Left hindlimb (tissue), 1 donor: ENCODE measurements at places on chromosomes 7 and 10.

GRCh38 chr10:33376476-33376875, 42.0 kb upstream of the NRP1 start:
- no peak for DNase-seq

DNA sequence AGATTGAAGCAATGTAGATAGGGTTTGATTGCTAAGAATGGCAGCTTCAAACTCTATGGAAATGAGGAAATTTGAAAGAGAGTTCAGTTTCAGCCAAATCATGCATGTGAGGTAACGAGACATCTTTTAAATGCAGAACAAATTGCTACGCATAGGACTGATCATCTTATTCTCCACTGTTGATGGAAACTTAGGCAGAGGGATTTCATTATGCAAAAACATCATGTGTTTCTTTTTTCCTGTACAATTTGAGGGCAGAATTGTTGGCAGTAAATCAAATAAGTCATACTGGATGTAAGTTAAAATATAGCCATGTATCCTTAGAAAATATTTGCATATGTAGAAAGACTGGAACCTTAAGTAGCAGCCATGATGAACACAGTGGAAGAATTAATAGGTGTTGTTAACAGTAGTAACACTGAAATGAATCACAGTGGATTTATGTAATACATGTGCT, 327.4 kb downstream of the CDK14 start:
- DNase-seq: no peak

GRCh38 chr7:27277628-27278027, 35.0 kb downstream of the EVX1 start:
- DNase-seq: no peak

- no peak for DNase-seq
Observed at GRCh38 chr7:139749545-139749944, 28.3 kb downstream of the HIPK2 start.

DNA sequence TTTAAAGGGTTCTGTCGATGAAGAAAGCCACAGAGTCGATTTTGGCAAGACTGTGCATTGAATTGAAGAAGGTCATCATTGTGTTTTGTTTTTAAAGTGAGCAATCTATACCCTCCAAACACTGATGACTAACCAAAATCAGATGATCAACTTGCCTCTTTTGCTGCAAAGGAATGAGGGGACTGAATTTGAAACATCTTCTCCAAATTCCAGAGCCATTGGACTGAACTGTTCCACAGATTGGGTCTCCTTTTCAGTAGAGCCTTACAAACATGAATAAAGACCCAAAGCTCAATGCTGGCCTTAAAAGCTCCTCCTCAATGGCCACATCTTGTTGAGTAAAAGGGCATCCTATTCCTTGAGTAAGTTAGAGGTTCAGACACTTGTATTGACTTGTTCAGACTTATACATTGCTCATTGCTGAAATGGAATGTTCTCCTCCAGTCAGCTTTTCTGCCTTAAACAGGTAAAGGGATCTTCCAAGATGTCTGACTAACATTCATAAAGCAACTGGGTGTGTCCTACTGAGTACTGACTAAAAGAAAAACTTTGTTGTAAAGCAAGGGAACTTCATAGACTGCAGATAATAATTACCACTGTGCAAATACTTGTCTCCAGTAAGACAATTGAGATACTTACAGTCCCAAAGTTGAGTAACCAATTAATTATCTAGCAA, 630.6 kb downstream of the KCNMA1 start:
- no peak for DNase-seq

GRCh38 chr7:21071561-21072501, 285.1 kb upstream of the SP8 start:
- DNase-seq: no peak

GRCh38 chr10:63681993-63682697, 160.9 kb downstream of the REEP3 start:
- no peak for DNase-seq

DNA sequence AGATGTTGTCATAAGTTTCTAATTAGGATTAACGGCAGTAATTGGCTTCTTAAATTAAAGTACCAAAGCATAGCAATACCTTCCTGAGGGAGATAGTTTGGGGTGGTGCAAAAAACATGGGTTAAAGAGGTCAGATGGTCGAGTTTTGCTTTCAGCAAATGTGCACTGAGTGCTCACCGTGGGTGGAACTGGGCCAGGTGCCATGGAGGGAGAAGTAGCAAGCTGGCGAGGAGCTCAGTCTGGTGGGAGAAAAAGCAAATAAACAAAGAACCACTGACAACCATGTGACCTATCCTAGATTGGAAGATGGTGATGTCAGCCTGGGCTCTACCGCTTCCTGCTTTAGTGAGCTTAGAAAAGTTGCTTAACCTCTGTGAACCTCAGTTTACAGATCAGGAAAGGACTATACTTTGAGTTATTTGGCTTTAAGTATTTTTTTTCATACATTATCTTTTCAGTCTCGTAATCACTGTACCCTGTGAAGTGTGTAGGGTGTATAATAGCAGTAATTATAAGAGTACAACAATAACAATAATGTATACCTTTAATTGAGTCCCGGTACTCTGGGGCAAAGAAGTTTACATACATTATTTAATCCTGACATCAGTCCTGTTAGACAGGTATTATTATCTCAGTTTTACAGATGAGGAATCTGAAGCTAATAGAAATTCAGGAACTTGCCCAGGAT, 69.0 kb upstream of the PDCD4 start:
- peak; percentile 77 for DNase-seq

GRCh38 chr10:102167861-102168260, 15.7 kb downstream of the NOLC1 start:
- no peak for DNase-seq

GRCh38 chr10:49598164-49598856, 11.8 kb upstream of the SLC18A3 start:
- no peak for DNase-seq

GRCh38 chr10:88918191-88918905, 34.2 kb downstream of the ACTA2 start:
- DNase-seq: no peak

- DNase-seq: no peak
Observed at GRCh38 chr10:59212301-59212798, 35.9 kb downstream of the PHYHIPL start.
